ENCODE measurements at places on chromosomes 2 and 18. TPM values are rescaled to one million over a fixed set of nuclear protein-coding genes. Genes with fewer than 3 reads are reported as not detected.

The SNTG2 gene
- not detected for total RNA-seq

The FARSB gene
- 17.9 TPM for total RNA-seq

- H3K27me3 ChIP-seq: no peaks in the 10 kb centered on the region
- no peak overlapping the region for H3K27ac ChIP-seq
- H3K4me3 ChIP-seq: no peak overlapping the region
- no peaks in the 10 kb centered on the region for H3K4me1 ChIP-seq
- H3K36me3 ChIP-seq: no peaks in the 10 kb centered on the region
- no peak for DNase-seq
Observed at GRCh38 chr18:28736223-28736622, 559.3 kb upstream of the CDH2 start.

GRCh38 chr18:36650906-36651305 is 177.9 kb downstream of the TPGS2 start:
- no peaks in the 10 kb centered on the region for H3K36me3 ChIP-seq
- no peaks in the 10 kb centered on the region for H3K4me1 ChIP-seq
- DNase-seq: no peak
- no peak overlapping the region for H3K4me3 ChIP-seq
- H3K27me3 ChIP-seq: no peaks in the 10 kb centered on the region
- H3K27ac ChIP-seq: no peak overlapping the region

The CRYGC gene
- not detected for total RNA-seq

DNA sequence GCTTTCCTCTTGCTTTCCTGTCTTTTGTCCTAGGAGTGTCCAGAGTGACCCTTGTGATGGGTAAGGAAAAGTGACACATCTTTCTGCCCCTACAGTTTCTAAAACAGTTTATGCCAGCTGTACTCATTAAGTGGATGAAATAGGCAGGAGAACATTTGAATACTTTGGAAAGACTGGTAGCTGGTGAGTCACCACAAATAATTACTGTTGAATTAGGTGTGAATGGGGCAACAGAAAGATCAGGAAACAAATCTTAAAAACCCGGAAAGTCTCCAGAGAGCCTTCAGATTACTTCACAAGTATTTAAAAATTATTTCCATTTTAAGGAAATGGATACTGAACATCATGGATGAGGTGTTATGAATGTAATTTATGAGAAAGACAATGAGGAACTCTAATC is 278.5 kb downstream of the CLIP4 start:
- H3K4me1 ChIP-seq: peaks cover 7% of the 10 kb centered on the region
- no peaks in the 10 kb centered on the region for H3K27me3 ChIP-seq
- H3K4me3 ChIP-seq: no peak overlapping the region

DNA sequence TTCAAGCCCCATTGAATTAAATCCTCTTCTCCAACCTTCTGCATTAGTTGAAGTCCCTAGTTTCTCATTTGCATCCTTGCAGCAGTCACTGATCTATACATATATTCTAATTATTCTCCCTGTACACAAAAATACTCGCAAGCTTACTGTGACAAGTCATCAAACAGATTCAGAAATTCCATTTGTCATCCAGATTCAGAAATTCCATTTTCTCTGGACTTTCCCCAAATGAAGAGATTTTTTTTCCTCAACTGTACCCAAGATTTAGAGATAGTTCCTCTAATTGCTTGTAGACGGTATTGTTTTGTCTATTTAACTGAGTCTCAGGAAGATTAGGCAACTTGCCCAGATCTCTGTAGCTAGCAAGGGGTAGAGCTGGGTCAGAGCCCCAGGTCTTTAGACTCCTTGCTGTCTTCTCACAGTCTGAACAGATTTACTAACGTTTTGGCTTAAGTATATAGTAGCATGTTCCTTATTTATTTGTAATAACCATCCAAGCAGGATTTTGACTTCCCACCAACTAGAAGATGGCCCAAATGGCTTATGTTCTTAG is 34.2 kb downstream of the RAB12 start:
- no peaks in the 10 kb centered on the region for H3K4me1 ChIP-seq
- no peak for DNase-seq
- H3K4me3 ChIP-seq: no peak overlapping the region
- no peak overlapping the region for H3K27ac ChIP-seq

DNA sequence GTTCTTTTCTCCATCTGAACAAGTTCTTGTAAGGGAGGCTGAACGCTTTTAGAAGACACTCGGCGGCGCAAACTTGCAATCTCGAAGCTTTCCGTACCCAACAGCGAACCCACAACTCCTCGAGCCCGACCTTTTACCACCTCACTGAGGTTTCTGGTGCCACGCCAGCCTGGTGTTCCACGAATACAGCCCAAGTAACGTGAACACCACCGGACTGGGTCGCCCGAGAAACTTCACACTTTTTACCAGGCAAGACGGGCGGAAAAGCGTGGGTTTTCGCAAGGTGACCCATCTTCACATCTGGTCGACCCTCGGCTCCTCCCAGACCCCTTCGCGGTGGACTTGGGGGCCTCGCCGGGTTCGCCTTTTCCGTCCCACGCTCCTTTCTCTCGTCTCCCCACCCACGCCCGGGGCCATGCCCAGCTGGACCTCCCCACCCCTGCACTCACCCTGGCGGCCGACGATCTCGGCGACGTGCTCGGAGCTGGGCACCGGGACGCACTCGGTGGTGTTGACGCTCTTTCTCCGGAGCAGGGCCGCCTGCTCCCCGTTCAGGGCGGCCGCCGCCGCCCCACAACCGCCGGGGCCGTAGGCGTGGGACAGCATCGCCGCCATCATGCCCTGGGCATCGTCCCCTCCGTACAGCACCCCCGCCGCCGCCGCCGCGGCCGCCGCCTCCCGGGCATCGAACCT is 1.2 kb downstream of the MEX3C start:
- H3K27ac ChIP-seq: peak overlapping the region; percentile 0
- H3K27me3 ChIP-seq: no peaks in the 10 kb centered on the region
- H3K4me3 ChIP-seq: peak overlapping the region; percentile 90
- peaks cover 49% of the 10 kb centered on the region for H3K4me1 ChIP-seq
- H3K36me3 ChIP-seq: no peaks in the 10 kb centered on the region

GRCh38 chr2:241951920-241952319 is 82.4 kb downstream of the RTP5 start:
- no peaks in the 10 kb centered on the region for H3K36me3 ChIP-seq
- no peak overlapping the region for H3K4me3 ChIP-seq

DNA sequence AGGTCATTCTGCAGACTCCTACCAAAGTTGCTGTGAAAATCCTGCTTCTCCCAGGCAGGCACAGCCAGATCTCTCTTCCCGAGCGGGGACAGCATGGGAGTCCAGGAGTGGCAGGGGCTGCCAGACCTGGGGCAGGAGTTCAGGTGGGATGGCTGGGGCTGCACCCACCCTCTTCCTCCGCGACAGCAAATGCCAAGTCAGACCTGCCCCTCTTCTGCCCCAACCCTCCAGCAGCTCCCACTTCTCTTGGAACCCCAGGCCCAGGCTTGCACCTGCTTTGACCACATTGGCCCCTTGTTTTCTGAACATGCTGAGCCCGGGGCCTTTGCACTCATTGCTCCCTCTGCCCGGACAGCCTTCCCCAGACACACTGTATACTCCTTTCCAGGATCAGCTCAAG is 288.2 kb upstream of the HS6ST1 start:
- H3K4me1 ChIP-seq: no peaks in the 10 kb centered on the region
- no peak overlapping the region for H3K4me3 ChIP-seq
- H3K36me3 ChIP-seq: no peaks in the 10 kb centered on the region
- no peak overlapping the region for H3K27ac ChIP-seq
- no peaks in the 10 kb centered on the region for H3K27me3 ChIP-seq
- no peak for DNase-seq

DNA sequence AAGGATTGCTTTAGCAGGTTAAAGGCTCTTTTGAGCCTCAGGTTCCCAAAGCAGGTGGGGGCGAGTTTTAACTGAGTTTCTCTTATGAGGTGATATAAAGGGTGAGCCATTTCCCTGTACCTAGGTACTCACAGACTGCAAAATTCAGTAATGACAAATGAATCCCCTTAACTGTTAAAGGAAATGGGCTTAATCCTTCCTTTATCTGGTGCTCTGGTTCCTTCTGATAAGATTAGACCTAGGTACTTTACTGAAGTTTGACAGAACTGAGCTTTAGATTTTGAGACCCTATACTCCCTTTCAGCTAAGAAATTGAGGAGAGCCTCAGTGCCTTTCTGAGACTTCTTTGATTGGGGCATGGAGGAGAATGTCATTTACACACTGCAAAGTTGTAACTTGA is 42.6 kb downstream of the STK17B start:
- no peaks in the 10 kb centered on the region for H3K27me3 ChIP-seq
- H3K36me3 ChIP-seq: peaks cover 4% of the 10 kb centered on the region
- H3K27ac ChIP-seq: no peak overlapping the region
- no peak overlapping the region for H3K4me3 ChIP-seq
- H3K4me1 ChIP-seq: peaks cover 3% of the 10 kb centered on the region

The ZNF521 gene
- total RNA-seq: not detected

DNA sequence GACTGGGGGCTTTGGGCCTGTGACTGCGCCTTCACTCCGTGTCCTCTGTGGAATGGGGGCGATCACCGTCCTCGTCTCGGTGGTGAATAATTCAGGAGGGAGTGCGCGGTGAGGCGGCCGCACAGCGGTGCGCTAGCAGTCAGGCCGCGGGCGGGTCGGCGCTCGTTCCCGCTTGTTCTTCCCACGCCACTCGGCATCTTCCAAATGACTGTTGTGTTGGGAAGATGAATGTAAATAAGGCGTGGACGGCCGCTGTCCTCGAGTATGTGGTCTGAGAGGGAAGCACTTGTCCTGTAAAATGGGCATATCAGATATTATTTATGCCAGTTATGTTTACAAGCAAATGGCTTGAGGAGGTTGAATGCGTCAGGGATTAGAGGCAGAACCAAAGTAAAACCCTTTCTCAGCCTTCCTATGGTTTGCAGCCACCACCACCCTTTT is 608 bp upstream of the VPS4B start:
- H3K27ac ChIP-seq: peak overlapping the region; percentile 59
- no peak for DNase-seq
- H3K27me3 ChIP-seq: no peaks in the 10 kb centered on the region
- H3K4me1 ChIP-seq: peaks cover 20% of the 10 kb centered on the region
- peak overlapping the region; percentile 77 for H3K4me3 ChIP-seq

- H3K36me3 ChIP-seq: no peaks in the 10 kb centered on the region
- H3K4me1 ChIP-seq: no peaks in the 10 kb centered on the region
- no peak overlapping the region for H3K4me3 ChIP-seq
- no peak overlapping the region for H3K27ac ChIP-seq
- H3K27me3 ChIP-seq: no peaks in the 10 kb centered on the region
Observed at GRCh38 chr2:19714926-19715325, 186.9 kb downstream of the TTC32 start.

GRCh38 chr2:134312482-134312881 is 58.6 kb downstream of the MGAT5 start:
- H3K4me3 ChIP-seq: no peak overlapping the region
- H3K27me3 ChIP-seq: no peaks in the 10 kb centered on the region

The TMEM182 gene
- 26.5 TPM for total RNA-seq

DNA sequence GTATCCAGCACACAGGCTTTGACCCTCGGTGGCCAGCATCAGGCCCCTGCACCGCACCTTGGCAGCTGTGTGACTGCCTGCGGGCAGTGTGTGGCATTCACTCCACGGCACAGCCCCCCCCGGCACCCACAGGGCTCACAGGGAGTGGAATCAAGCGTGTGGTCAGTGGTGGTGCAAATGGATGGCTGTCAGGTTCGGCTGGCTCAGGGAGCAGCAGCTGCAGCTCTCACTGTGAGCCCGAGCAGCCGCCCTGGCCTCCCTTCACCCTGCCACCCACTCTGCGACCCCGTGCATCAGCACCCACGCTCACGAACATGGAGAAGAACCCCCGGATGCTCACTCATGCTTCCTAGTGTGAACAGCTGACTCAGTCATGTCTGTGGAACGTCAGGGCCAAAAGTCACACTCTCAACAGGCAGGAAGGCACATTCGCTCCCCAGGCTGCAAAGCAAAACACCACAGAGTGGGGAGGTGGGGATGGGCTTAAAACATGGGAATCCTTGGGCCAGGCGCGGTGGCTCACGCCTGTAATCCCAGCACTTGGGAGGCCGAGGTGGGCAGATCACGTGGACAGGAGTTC is 41.5 kb upstream of the GPC1 start:
- no peak for DNase-seq
- no peak overlapping the region for H3K27ac ChIP-seq
- H3K36me3 ChIP-seq: no peaks in the 10 kb centered on the region
- no peak overlapping the region for H3K4me3 ChIP-seq

DNA sequence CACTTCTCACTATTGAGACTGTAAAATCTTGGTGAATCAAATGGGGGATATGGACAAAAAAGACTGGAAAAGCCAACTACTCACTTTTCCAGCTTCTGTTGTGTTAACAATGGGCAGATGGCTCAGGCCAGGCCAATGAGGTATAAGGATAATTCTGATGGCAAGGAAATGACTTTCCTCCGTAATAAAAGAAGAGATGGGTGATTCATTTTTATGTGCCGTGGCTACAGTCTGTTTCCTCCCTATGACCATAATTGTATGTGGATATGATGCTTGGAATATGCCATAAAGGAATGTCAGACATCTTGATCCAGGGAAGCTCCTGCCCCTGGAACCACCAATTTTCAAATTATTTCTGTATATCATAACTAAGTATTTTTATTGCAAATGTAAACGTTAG is 406.8 kb downstream of the CCDC85A start:
- H3K27ac ChIP-seq: no peak overlapping the region
- no peak for DNase-seq
- H3K36me3 ChIP-seq: no peaks in the 10 kb centered on the region
- no peak overlapping the region for H3K4me3 ChIP-seq
- no peaks in the 10 kb centered on the region for H3K27me3 ChIP-seq

The TMEM200C gene
- total RNA-seq: not detected

DNA sequence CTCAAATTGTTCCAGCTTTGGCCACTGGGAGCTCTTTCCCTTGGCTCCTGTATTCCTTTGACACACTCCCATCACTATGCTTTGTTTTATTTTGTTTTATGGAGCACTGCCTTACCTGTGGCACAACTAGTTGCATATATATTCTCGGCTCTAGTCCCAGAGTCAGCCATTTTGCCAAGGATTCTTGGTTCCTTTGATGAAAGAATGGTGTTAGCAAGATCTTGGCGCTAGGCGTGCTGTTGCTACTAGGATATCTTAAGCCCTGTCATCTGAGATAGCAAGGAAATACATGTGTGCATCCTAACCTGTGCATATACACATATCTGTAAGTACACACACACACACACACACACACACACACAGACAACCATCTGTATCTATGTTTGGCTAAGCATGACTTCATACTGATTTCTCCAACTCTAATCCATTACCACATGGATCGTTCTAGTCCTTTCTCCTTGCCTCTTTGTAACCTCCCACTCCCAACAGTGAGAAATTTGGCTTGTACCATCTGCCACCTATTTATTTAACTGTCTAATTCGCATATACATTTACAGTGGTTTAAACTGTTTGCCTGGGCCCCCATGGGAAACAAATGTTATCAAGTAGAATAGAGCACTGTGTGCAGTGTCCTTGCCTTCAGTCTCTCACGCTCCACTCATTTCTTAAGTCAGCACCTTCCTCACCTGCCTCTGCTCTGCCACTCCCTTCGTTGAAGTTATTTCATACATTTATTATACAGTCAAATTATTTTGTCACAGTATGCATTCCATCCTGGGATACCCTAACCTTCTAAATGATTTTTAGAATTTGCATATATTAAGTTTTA is 137.5 kb upstream of the MAP3K20 start:
- no peaks in the 10 kb centered on the region for H3K27me3 ChIP-seq
- H3K27ac ChIP-seq: no peak overlapping the region
- H3K4me3 ChIP-seq: no peak overlapping the region
- no peaks in the 10 kb centered on the region for H3K36me3 ChIP-seq
- no peaks in the 10 kb centered on the region for H3K4me1 ChIP-seq

The CTNNA2 gene
- not detected for total RNA-seq
